Stimulated activated CD4-positive, alpha-beta T cell treated with anti-CD3 and anti-CD28 coated beads, Interleukin-12 subunit alpha, Interleukin-12 subunit beta, amount 100 ng/mL, for 4 hours (primary cell): ENCODE measurements at places on chromosomes 6 and 20.

GRCh38 chr6:125379174-125379573 lies 77.4 kb upstream of the HDDC2 start:
- no peak for DNase-seq

- DNase-seq = no peak
Measured at GRCh38 chr6:155497273-155497672, 41.6 kb upstream of the NOX3 start.

GRCh38 chr6:33286946-33287914 lies 1.8 kb downstream of the WDR46 start:
- DNase-seq = no peak

DNA sequence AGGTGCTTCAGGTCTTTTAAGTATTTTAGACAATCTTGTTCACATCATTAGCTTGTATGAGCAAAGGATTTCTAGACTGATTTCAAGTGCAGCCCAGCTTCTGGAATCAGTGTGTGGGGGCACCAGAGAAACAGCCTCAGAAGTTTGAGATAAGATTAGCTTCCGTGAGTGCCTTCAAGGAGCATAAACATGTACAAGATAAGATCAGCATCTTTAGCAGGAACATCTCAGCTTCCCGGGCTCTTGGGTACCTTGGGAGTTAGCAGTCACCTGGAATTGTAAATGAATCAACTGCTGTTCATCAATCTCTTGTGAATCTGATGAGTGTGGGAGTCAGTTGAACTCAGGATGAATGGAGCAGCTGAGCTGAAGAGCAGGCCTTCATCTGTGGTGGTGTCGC lies 12.0 kb upstream of the CITED2 start:
- DNase-seq = no peak

DNA sequence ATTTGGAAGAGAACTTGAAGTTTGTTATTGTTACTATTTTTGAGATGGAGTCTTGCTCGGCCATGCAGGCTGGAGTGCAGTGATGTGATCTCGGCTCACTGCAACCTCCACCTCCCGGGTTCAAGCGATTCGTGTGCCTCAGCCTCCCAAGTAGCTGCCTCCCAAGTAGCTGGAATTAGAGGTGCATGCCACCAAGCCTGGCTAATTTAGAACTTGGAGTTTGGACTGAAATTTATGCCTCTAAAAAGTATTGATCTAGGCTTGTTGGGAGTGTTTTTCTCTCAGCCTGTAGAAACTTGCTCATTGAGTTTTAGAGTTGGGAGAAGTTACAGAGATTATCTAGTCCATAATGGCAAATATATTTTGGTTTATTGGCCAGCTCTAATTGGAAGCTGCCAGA lies 4.1 kb downstream of the ITCH start:
- DNase-seq = no peak

DNA sequence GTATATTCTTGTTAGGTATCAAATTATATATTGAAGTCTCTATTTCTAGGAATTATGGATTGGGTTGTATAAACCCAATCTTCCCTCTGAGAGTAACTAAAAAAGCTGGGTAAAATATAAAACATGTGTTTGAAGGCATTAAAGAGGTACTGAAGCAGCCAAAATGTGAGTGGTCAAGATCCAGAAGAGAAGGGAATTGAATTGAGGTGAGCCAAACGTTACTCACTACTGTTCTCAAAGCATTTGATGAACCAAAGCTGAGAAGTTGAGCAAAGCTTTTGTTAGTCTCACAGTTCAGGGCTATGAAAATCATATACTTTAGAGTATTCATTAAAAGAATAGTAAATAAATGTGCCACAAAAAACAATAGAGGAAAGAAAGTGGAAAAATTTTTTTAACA lies 365.8 kb downstream of the BCKDHB start:
- DNase-seq = no peak

DNA sequence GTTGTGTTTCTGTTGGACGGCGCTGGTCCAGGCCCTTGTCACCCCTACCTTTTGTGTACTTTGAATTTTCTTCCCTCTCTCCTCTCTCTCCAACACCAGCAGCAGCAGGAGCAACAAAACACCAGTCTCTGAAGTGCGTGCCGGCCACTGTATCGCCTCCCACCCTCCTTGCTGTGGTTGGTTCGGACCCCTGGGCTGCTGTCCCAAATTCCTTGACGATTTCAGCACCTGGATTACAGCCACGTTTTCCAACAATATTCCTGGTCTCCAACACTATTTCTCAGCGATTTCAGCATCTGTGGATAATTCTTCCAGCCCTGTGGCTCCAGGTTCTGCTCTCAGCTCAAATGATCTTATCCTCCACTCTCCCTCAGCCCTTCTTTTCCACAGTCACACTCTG lies 11.8 kb downstream of the MAS1 start:
- no peak for DNase-seq

GRCh38 chr6:159608961-159609651 lies 83.9 kb downstream of the SOD2 start:
- DNase-seq = no peak

- DNase-seq = no peak
Measured at GRCh38 chr6:23212398-23212797, 643.0 kb downstream of the HDGFL1 start.

- no peak for DNase-seq
Measured at GRCh38 chr20:36591281-36591680, 14.3 kb upstream of the RAB5IF start.

DNA sequence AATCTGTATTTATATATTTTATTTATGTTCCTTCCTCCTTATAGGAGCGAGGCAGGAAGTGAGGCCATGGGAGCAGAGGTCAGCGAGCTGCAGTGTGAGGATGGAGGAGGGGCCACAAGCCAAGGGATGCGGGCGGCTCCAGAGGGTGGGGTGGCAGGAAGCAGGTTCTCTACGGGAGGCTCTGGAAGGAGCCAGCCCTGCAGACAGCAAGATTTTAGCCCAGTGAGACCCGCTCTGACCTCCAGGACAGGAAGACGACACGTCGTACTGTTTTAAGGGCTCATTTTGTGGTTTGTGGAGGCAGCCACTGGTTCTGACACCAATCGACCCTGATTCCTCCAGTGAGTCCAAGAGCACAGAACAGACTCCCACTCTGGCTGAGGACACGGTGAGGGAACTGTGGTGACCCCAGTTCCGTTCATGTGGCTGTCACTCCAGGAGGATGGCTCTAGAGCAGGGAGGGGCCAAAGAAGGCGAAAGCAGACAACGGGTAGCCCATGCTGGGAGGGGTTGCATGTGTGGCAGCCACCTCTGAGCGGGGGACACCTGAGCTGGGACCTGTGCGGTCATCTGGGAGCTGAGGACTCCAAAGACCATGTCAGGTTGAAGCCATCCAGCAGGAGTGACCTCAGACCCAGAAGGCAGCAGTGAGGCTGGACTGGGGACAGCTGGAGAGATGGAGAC lies 100.1 kb upstream of the BHLHE23 start:
- no peak for DNase-seq

GRCh38 chr6:140043762-140044378 lies 669.4 kb upstream of the CITED2 start:
- no peak for DNase-seq

DNA sequence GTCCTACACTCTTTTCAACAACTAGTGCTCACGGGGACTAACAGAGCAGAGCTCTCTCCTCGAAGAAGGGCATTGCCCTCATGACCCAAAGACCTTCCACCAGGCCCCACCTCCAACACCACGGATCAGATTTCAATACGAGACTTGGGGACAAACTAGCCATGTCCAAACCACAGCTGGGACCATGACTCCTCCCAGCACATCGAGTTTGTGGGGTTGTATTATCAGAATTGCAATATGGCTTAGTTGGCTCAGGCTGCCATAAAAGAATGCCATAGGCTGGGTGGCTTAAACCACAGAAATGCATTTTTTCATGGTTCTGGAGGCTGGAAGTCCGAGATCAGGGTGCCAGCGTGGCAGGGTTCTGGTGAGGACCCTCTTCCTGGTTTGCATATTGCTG lies 189.7 kb upstream of the PMEPA1 start:
- DNase-seq = no peak

DNA sequence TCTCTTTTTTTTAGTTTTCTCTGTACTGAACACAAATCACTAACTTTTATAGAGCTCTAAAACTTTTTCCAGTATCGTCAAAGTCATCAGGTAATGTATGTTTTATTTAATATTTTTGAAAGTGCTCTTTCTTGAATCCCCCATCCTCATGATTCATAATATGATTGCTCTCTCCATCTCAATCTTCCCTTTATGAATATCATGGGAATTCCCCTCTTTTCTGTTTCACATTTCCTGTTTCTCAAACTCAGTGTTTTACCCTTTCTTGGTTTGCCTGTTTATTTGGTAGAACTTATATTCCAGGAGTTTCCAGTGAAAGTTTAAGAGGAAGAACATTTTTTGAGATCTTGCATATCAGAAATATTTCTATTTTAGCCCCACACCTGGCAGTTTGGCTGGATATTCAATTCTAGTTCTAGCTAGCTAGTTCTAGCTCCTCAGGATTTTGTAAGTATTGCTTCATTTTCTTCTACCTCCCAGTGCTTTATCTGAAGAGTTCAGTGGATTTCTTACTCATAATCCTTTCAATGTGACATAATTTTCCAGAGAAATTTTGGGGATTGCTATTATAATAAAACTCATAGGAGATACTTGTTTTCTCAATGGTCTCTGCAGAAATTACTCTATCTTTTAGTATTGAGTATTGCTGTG lies 6.1 kb upstream of the C6orf58 start:
- no peak for DNase-seq
